ENCODE measurements at places on chromosomes 2 and 18.

DNA sequence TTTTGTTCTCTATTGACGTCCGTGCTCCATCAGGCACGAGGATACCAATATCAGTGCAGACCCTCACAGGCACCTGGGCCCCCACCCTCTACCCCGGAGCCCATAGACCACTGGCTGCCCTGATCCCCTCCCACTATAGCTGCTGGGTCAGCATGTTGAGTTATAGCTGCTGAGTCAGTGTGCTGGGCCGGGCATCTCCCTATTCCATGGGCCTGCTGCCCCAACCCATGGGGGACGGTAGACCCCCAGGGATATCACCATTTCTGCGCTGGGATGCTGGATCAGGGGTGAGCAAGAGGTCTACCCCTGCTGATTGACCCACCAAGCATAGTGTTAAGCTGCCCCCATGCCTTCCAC lies 100.1 kb upstream of the ST3GAL5 start:
- no peak for DNase-seq

DNA sequence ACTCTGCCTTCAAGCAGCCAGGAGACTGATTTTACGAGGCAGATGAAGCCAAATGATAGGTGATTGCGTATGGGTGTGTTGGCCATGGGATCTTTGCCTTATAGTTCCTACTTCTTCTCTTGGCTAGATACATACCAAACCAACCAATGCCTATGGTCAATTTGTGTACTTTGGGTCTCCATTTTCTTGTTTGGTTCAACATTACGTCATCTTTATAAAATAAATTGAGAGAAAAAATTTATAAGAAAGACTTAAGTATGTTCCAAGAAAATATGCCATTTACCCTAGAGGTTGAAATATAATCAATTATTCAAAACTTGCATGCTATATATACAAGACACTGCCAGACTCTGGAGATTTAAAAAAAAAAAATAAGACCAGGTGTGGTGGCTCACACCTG lies 150.9 kb downstream of the SP3 start:
- no peak for DNase-seq

DNA sequence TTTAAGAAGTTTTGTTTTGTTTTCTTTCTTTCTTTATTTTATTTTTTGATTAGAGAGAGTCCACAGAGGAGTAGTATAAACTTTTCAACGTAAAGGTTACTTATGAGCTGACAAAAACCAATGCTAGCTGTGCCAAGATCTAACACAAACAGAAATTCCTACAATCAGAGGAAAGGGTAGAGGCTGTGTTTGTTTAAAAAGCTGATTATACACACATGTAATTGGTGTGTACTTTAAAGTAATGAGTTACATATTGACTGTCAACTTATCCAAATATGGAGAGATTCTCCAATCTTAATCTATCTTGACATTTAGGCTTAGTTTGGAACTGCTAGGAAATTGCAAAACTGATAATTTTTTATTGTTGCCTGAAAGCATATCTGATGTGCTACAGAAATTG lies 63.7 kb upstream of the FAM110C start:
- DNase-seq: no peak

DNA sequence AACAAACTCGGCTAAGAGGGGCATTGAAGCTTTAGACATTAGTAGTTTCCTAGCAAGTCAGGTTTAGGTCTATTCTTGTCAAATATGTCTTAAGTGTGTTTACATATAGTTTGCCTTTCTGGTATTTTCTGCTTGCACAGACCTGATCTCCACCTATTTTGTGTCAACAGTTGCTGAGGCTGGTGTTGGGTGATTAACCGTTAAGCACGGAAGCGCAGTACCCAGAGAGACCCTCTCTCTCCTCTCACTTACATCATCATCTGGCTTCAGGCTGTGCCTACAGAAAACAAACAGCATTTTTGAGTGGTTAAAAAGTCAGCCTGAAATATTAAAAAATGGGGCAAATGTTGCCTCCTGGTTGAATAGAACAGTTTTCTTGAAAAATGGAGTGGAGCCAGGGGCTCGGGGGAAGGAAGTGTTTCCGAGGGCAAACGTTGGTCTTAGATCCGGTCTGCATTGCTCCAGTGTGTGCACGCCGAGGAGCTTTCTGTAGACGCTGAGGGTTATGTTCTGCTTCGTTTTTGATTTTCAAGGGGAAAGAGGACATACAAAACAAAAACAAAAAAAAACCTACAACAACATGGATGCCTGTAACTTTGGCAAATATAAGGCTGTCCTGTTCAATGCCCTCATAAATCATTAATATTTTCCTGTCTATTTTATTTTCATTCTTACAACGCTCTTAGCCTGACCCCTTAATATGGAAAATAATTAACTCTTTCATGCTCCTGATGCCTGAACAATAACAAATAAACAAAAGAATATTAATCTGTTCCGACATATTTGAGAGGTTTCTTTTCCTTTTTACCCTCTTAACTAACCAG lies 120.8 kb downstream of the MEIS1 start:
- no peak for DNase-seq

- no peak for DNase-seq
Measured at GRCh38 chr18:6413579-6414117, 1.1 kb downstream of the L3MBTL4 start.

DNA sequence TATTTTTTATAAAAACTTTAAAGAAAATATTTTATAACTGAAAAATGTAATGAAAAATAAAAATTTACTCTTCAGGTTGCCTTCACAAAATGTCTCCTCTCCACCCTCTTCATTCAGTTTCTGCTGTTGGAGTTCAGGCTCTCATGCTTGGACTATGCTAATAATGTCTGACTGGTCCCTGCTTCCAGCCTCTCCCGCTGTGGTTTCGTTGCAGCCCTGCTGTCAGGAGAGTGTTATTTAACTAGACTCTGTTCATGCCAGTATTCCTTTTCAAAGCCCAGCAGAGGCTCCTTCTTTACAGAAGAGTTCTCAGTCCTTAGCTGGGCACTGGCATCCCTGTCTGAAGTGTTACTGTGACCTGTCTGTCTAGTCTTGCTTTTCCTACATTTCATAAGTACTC lies 40.4 kb downstream of the CLIP4 start:
- DNase-seq: no peak

DNA sequence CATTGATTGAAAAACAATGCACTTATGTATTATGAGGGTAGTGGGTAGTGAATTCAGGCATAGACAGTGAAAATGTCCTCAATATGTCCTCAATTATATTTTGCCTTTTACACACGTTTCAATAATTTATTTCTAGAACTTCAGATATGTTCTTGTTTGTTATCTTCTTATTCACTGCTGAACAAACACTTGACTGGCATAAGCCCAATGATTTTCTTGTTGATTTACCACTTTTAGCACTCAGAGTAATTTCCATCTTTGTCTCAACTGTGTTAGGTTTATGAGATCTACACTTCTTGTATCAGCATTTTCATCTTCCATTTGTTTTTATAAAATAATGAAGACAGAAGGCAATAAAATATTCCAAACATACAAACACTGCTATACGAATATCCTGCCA lies 61.8 kb upstream of the DCC start:
- DNase-seq: no peak

DNA sequence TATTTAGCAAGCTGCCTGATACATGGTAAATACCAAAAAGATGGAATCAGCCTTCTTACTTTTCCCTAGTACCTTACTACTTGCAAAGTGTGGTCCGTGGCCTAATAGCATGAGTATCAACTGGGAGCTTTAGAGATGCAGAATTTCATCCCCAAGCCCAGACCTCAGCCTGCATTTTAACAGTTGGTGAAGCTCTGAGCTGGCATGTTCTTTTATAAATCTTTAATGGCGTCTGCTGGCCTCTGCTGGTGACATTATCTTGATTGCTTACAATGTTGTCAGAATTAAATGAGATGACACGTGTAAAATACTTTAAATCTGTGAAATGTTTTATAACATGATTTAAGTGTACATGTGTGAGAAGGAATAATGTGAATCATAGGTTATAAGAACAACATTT lies 115.1 kb upstream of the NOSTRIN start:
- no peak for DNase-seq

GRCh38 chr2:156189584-156189983 lies 142.9 kb downstream of the NR4A2 start:
- no peak for DNase-seq

DNA sequence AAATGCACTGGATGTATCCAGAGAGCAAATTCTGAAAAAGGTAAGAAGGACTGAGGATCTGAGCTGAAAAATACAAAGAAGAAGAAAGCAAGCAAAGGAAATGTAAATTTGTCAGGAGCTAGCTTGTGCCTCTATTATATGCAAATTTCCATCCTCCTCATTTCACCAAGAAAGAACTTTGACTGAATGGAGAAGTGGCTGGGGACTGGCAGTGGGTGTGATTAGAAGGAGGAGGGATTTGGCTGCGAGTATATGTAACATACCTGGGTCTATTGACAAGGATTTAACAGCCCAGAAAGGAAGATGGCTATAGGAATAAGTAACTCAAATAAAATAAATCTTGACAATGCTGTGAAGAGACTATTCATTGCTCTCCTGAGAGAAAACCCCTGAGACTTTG lies 19.4 kb upstream of the RIT2 start:
- DNase-seq: no peak

- DNase-seq: no peak
Measured at GRCh38 chr2:10646153-10646552, 43.6 kb downstream of the NOL10 start.

- no peak for DNase-seq
Measured at GRCh38 chr18:63271148-63271547, 48.4 kb downstream of the BCL2 start.

DNA sequence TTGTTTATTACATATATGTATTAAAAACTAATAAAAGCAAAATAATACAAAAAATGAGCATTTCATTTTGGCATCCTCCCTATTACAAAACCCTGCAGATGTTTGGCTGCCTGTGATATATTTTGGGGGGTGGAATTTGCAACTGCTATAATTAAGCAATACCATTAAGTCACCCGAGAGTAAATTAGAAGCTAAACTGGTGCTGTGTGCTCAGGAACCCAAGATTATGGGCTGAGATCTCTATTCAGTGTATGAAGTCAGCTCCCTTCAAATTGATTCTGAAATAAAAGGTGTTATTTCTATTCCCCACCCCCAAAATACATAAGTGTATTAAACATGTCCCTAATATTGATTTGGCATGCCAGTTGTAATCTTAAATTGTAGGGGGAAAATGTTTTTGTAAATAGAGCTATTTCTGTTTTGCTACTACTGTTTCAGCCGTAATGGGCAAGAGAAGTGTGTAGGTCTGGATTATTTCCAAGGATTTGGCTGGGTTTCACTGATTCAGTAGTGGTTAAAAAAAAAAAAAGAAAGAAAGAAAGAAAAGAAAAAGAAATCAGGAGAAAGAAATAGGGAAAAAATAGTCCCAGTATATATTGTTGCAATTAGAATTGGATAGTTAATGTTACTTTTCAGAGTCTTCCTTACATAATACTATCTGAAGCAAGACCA lies 110.9 kb downstream of the SS18 start:
- no peak for DNase-seq

GRCh38 chr2:15472876-15473275 lies 88.3 kb downstream of the NBAS start:
- no peak for DNase-seq

GRCh38 chr18:26568926-26569665 lies 20.7 kb upstream of the KCTD1 start:
- no peak for DNase-seq

DNA sequence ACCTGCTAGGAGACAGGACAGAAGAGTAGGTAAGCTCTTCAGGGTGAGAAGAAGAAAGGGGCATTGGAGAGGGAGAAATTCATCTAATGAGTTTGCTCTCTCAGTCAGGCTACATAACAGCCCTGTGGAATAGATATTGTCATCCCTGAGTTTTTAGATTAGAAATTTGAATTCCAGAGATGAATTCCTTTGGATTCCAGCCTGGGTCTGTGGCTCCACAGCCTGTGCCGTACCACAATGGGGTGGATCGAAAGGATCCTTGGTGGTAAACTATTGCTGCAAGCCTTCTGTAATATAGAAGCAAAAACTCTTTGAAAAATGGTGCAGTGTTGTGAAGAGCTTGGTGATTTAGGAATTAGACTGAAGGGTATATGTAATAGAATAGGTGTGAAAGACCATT lies 21.0 kb downstream of the MYO1B start:
- no peak for DNase-seq

DNA sequence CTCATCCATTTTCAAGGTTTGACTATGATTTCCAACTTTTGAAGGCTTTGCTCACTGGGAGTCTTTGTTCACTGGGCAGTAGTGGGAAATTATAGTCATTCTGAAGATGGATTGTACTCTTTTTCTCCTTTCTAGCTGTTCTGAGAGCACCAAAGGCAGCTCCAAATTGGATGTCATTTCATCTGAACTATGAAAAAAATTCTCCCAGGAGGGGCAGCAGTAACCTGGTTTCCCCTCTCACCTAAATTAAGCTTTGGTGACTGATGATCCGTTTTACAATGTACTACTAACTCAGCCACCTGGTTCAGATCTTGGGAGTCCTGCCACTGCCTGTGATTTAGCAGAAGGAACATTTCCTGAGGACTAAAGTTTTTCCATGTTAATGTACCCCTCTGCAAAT lies 17.6 kb downstream of the ARHGEF33 start:
- no peak for DNase-seq

DNA sequence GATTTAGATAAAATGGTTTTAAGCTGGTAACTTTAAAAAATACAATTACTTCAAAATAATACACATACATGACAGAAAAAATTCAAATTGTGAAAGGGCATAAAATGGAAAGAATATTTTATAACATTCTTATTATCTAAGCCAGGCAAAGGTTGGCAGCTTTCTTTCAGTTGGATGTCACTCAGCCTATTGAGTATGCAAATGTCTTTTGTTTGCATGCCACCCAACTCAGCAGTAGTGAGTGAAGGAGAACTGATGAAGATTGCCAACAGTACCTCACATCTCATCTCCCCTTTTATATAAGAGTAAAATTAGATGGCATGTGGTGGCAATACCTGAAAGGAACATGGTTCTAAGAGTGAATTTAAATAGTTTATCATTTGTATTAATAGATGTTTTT lies 24.8 kb downstream of the BMPR2 start:
- DNase-seq: no peak

- no peak for DNase-seq
Measured at GRCh38 chr2:159080641-159081040, 112.2 kb downstream of the TANC1 start.

- no peak for DNase-seq
Measured at GRCh38 chr2:30663806-30664205, 143.4 kb downstream of the CAPN13 start.

- DNase-seq: no peak
Measured at GRCh38 chr2:216015722-216016464, 2.5 kb upstream of the MREG start.

DNA sequence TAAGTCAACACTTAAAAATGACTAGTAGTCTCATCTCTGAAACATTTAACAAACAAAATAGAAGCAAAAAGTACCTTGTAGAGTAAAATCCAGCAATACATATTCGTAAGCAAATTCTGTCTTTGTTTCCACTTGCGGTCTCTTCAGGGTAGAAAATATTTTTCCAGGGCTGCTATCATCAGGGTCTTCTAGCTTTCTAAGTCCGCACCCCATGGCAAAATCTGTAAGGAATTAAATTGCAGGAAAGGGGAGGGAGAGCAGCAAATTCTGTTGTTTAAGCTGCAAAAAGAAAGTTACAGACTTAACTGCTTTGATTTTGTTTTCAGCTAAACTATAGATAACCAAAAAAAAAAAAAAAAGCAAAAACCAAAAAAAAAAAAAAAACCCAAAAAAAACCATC lies at the start of gene RFTN2:
Gene RFTN2, minus strand, starts transcription at position 342 of the 400 bp plus-strand sequence. Its CDS starts 129 bp downstream, at position 213.
- no peak for DNase-seq

GRCh38 chr2:156739301-156739700 lies 303.1 kb downstream of the GPD2 start:
- DNase-seq: no peak

GRCh38 chr2:74052732-74053710 lies 68.3 kb downstream of the TET3 start:
- no peak for DNase-seq

Measured in fibroblast of skin of left biceps (primary cell).